Activated CD8-positive, alpha-beta memory T cell treated with anti-CD3 and anti-CD28 coated beads for 1 hour (primary cell): ENCODE measurements at places on chromosomes 2 and 18.

GRCh38 chr2:11674983-11675382 is 5.0 kb upstream of the NTSR2 start:
- DNase-seq: no peak

DNA sequence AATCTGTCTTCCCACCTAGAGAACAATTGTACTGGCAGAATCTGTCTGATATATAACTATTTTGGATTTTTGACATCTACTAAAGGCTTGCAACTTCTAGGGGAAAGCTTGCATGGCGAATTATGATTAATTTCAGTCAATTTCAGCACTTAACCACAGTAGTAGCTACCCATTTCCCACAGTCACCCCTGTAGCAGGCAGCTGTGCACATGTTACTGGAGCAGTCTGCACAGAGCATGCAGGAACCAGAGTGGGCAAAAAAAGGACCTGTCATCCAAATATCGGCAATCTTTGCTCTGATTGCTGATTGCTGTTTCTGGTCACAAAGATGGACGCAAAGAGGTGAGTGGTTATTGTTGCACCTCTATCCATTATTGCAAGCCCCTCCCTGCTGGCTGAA is 473.3 kb downstream of the SPAG16 start:
- no peak for DNase-seq

DNA sequence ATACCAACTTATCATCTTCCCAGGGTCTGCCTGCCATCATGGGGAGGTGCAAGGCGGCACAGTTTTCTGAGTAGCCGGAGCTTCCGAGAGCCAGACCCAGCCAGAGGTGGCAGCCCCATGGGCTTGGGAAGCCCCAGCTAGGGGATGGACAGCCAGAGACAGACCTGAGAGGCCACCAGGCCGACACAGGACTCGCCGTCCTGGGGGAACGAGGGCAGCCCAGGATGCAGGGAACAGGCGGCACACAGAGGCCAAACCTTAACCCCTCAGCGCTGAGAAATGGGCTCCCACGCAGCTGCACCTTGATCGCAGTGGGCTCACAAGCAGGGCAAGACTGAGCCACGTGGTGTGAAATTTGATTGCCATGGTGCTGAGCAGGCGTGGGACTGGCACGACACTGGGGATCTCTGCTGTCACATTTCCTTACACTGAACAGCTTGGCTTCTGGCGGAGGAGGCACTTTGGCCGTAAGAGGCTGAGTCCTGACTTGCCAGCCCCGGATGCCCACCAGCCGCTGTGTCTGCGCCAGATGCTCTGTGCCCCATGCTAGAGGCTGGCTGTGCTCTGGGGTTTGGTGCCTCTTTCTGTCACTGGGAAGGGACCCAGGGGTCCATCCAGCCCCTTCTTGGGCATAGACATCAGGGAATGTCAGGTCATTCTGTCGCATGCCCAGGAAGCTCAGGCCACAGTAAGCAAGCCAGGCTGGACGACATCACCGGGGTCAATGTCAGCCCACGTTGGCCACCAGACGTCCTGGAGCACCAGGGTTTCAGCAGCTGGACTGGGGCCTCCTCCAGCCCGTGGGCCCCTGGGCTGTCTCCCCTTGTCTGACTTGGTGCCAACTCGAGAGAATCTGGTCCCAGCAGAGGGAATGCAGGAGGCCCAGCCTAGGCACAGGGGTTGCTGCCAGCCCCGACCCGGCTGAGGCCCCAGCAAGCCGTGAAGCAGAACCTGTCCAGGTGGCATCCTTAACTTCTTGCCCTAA is 312.1 kb upstream of the MYT1L start:
- DNase-seq: no peak

GRCh38 chr2:46411245-46411641 is 68.1 kb upstream of the TMEM247 start:
- DNase-seq: no peak

DNA sequence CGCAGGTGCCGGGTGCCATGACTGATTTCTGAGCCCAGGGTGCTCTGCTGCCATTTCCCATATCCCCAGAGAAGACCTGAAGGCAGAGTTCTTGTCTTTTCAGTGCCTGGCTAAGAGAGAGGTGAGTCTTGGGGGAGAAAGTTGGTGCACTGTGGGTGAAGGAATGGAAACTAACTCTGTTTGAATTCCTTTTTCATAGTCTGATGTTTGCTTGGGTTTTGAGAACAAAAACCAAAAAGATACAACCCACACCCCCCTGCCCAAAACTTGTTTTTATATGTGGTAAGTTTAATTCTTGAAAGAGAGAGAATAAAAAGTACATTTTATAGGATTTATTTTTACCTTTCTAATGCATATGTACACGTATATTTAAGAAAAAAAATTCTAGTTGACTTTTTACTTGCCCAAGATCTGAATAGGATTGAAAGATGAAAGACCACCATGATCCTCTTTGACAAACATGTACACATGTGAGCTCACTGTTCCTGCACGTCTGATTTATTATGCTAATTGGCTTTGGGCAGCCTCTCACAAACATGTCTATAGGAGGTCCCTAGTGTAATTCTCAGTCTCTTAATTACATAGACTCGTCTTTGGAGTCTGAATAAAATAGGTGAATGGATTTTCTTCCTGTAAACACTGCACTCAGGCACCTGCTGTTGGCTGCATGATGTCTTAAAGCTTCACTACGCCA is 46.3 kb downstream of the ARL4C start:
- no peak for DNase-seq

- no peak for DNase-seq
Observed at GRCh38 chr2:70468878-70469277, 84.7 kb downstream of the TGFA start.

DNA sequence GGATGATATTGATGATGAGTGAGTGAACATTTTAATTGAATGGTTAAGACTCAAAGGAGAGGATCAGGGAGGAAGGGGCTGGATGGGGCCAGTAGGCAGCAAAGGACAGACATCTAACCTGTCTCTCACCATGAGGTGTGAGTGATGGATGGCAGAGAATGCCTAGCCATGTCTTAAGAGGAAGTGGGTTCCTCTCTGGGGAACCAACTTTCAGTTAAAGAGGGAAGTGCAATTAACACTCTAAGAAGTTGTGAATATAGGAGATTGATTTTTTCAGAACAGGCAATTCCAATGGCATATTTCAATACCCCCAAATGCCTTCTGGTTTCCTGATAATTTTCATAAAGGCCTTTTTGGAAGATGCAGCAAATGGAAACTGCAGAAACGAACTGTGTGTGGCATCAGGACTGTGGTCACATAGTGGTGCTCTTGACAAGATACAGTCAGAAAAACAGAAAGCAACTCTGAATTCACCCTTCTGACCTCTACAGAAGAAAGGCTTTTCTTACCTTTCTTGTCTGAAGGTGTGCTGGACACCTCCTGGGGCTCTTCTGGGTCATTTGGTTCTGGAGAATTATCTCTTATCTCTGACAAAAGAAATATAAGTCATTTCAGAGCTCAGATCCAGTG is 10.2 kb downstream of the SP110 start:
- no peak for DNase-seq

- no peak for DNase-seq
Observed at GRCh38 chr2:182822733-182823132, 43.7 kb downstream of the FRZB start.

DNA sequence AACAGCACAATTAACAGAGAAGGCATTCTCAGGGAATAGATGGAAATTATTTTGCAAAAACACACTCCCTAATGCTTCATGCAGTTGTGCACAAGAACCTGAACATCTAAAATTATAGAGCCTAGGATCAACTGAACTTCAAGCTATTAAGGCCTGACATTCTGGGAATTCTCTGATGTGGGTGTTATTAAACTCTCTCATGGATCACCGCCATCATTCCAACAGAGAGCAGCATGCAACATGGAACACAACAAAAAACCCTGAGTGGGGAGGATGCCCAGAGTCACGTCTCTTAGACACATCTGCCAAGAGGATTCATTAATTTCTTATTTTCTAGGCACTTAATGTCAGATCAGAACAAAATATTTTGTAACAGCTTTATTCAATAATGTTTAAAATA is 543.8 kb downstream of the ERBB4 start:
- DNase-seq: no peak

GRCh38 chr2:118055512-118056164 is 32.6 kb upstream of the INSIG2 start:
- no peak for DNase-seq

DNA sequence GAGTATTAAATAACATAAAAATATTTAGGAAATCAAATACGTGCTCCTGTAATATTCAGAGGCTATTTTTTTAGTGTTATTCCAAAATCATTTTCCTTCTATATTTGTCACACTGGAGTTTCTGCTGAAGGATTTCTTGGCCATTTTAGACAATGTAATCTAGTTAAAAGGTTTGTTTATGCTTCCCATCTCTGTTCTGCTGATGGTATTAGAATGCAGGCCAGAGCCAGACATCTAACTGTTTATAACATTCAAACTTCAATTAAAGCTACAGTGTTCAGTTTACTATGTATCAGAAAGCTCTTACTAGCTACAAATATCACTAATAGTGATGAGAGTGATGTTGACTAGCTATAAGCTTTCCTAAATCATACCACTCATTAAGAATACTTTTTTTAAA is 7.9 kb downstream of the MBD5 start:
- DNase-seq: no peak

GRCh38 chr2:215863687-215864086 is 149.7 kb downstream of the MREG start:
- DNase-seq: no peak

GRCh38 chr2:136185981-136186776 is 68.2 kb upstream of the CXCR4 start:
- DNase-seq: no peak

DNA sequence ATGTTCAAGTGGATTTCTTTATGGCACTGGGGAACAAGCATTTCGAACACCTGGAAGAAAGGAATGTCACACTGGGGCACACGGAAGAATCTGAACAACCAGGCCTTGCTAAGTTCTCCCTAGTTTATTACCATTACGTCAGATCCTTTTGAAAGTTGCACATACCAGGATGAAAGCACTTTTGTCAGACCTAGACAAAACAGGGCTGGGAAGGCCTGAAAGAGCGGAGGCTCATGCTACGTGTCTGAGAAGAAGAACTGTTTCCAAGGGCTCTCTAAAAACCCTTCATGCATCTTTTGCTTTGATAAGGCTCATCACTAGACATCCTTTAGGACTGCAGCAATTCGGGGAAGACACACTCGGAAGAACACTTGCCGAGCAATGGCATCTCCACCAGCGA is 15.4 kb upstream of the SLC25A52 start:
- DNase-seq: no peak

- DNase-seq: no peak
Observed at GRCh38 chr2:12257476-12257875, 459.3 kb upstream of the TRIB2 start.

- no peak for DNase-seq
Observed at GRCh38 chr2:140657657-140658056, 1473.2 kb downstream of the LRP1B start.

DNA sequence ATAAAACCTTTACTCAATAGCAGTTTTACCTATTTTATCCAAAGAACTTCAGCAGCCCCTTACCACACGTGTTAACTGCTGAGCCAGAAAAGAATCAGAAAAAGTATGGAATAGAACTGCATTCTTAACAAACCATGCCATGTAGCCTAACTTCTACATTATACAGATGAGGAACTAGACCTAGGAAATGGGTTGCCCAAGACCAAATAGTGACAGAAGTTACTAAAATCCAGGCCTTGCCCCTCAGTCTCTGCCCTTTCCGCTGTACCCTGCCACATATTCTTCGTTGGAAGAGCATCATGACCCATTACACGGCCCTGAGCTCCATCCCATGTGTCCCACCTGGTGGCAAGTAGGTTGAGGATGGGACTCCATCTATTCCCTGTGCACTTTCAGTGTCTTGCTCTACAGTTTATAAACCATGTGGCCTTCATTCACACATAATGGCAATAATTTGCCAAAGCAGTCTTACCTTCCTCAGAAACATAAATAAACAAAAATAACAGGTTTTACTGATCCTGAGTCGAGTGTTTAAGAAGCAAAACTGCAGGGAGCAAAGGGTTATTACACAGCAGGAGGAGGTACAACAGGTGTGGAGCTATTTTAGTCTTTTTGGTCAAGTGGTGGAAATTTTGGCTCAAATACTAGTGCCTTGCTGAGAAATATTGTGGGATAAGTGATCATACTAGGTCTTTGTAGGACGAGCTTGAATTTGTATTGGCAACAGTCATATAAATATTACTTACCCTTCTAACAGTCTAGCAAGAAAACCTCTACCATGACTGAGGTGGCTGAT is 46.5 kb downstream of the HNRNPLL start:
- DNase-seq: no peak

GRCh38 chr2:37335604-37336003 is 8.8 kb upstream of the QPCT start:
- no peak for DNase-seq

GRCh38 chr2:237118561-237119155 is 33.0 kb downstream of the COPS8 start:
- DNase-seq: no peak

GRCh38 chr18:64398320-64398719 is 249.4 kb upstream of the LINC00305 start:
- no peak for DNase-seq

GRCh38 chr2:107669335-107669734 is 157.4 kb upstream of the RGPD4 start:
- DNase-seq: no peak

- no peak for DNase-seq
Observed at GRCh38 chr2:50620783-50621182, 411.1 kb downstream of the NRXN1 start.

DNA sequence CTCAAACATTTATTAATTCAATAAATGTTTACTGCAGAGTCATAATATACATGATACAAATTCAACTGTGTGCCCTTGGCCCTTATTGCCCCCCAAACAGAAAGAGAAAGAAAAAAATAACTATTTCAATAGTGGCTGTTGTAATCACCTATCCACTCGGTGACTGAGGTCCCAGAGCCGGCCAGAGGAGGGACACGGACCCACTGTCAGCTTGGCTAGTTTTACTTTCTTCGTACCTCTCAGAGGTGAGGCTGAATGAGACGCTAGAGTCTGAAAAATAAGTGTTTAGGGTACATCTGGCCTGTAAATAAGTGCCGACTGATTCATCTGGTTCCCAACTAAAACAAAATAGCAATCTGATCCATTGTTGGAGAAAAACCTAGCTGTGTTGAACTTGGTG is 31.3 kb upstream of the FZD7 start:
- no peak for DNase-seq

GRCh38 chr2:59413751-59414570 is 1139.5 kb downstream of the BCL11A start:
- no peak for DNase-seq

GRCh38 chr2:18122544-18123210 is 244.2 kb downstream of the KCNS3 start:
- DNase-seq: no peak

DNA sequence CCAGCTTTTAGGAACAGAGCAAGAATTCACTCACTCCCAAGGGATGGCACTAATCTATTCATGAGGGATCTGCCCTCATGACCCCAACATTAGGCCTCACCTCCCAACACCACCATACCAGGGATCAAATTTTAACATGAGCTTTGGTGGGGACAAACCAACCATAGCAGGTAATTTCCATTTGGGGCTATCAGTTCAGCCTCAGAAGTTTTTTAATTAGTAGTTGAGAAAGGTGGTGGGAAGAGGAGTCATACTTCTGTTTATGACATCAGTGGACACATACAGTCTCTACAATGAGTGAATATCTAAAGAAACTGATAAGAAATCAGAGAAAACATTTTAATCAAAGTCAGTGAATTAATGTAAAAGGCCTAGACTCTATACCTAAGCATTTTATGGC is 59.6 kb upstream of the EMILIN2 start:
- DNase-seq: no peak

GRCh38 chr2:134718023-134718816 is 580 bp downstream of the TMEM163 start:
- no peak for DNase-seq
